ENCODE measurements at places on chromosomes 7 and 10.

DNA sequence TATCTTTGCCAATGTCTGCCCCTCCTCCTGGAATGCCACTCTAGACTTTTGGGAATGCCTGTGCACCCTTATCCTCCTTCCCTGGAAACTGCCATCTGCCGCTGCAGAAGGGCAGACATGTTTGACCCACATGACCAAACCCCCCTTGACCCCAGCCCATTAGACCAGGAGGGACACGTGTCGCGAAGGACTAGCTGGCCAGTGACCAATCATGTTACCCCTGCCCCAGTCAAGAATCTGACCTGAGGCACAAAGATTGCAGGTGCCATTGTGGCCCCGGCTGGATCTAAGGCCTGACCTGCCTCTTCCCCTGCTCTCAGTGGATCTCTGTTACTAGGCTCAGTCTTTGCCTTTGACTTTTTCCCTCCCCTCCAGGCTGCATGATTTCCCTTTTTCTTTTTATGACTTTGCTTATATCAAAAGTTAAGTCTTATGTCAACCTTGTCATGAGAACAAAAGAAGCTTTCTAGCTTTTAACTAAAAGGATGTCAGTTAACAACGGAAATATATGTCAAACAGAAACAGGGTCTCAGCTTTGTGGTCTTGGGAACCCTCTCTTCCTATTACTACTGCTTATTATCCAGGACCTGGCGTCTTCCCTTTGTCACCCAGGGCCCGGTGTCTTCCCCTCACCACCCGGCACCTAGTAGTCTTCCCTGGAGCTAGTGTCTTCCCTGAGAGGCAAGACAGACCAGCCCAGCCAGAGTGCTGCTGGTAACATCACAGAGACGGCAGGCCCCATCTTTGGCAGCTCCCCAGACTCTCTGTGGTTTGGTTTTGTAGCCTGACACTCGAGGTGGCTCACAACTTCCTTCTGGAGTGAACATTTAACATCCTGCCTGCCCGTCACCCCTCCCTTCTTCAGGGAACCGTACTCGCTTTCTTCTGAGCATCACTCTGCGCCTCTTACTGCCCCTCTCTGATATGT lies 24.4 kb upstream of the PPIF start:
- DNase-seq: no peak

DNA sequence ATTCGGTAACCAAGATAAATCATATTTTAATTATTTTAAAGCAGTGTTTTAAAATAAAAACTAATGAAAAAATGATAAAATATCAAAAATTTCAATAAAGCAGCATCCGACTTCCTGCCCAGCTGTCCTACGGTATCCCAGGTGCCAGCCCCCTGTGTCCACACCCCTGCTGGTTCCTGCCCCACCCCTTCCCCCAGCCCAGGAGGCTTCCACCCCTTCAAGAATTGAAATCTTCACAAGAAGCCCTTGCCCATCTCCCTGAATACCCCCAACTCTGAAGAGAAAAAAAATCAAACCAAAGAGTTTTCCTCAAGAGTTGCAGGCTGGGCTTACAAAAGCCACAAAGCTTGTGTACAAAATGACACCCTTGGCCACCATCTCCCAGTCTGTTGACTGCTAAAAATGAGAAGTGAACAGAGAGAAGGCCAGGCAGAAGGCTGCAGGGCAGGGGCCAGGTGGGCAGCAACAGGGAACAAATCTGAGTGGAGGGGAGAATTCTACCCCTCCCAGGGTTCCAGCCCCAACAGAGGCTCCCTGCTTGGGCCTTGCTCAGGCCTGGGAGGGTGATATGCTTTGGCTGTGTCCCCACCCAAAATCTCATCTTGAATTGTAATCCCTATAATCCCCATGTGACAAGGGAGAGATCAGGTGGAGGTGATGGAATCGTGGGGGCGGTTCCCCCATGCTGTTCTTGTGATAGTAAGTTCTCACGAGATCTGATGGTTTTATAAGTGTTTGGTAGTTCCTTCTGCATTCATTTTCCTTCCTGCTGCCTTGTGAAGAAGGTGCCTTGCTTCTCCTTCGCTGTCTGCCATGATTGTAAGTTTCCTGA lies 14.5 kb downstream of the GPRIN2 start:
- no peak for DNase-seq

GRCh38 chr10:89798092-89798491 lies 96.7 kb downstream of the KIF20B start:
- no peak for DNase-seq

GRCh38 chr10:81969136-81969535 lies 94.1 kb downstream of the NRG3 start:
- no peak for DNase-seq

DNA sequence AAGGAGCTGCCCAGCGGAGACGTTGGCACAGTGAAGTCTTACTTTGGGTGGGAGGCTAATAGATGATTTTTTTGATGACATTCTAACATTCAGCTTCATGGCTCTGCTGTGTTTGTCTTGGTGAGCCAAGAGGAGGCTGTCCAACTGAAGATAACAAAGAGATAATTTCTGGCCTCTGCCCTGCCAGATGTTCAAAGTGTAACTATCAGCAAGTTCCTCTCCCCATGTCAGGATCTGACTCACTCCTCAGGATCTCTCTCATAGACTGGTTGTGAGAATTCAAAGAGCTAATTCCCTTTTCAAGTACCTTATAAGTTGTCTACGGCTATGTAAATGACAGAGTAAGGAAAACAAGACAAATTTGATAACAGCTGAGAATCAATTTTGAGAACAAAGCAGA lies 1340.9 kb downstream of the XPNPEP1 start:
- no peak for DNase-seq

- DNase-seq: no peak
Observed at GRCh38 chr10:29022513-29022912, 266.4 kb upstream of the LYZL1 start.

DNA sequence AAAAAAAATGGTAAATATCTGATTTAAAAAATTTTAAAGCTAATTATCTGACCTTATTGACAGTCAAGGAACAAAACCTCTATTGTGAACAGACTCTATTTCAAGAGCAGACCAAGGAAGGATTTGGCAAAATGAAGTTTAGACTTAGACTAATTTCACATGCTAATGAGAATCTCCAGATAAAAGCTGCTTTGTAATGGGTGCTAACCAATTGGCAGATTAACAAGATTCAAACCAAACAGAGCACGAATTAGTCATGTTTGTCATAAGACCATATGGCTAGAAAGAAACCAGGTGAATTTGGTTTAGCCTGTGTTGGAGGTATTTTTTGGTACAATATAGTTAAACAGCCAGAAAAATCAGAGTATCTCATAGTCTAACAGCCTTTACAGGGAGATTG lies 429.1 kb upstream of the NFE2L3 start:
- DNase-seq: no peak

- DNase-seq: no peak
Observed at GRCh38 chr7:1924258-1924817, 254.3 kb downstream of the ELFN1 start.

GRCh38 chr7:151083071-151083823 lies at the start of gene TMUB1:
TSS of gene TMUB1 (minus strand) at chr7:151083493. CDS start at chr7:151082563, 930 bp downstream.
- no peak for DNase-seq

- DNase-seq: no peak
Observed at GRCh38 chr7:123939784-123940183, 14.7 kb downstream of the SPAM1 start.

DNA sequence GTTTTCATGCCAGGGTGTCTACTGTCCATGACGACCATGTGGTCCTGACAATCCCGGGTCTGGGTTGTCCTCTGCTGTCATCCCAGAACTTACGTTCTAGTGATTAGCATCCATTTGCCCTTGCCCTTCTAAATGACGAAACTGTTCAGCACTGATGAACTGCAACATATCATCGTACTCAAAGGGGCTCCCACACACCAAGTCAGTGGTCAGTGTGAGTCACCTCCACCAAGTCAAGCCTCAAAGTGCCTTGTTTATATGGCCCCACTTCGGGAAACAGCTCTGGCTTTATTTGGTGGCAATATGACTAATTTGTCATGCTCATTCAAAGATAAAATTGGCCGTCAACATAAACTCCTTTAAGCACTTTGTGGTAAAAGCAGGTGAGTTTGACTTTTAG lies 110.7 kb downstream of the FRMD4A start:
- no peak for DNase-seq

DNA sequence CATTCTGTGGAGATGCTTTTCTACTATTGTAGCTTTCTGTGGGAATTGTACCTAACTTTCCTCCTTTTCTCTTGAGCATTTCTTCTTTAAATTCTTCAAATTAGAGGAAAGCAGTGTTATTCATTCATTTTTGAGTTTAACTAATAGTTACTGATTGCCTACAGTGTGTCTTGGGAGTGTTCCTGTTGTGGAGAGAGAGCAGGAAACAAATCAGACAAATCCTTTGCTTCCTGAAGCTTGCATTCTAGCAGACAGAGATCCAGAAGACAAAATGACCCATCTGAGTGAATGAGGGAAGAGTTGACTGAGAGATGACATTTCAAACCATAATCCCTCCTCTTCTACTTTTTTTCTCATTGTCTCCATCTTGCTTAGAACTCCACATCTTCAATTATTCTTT lies 170.4 kb downstream of the SUGCT start:
- DNase-seq: no peak

DNA sequence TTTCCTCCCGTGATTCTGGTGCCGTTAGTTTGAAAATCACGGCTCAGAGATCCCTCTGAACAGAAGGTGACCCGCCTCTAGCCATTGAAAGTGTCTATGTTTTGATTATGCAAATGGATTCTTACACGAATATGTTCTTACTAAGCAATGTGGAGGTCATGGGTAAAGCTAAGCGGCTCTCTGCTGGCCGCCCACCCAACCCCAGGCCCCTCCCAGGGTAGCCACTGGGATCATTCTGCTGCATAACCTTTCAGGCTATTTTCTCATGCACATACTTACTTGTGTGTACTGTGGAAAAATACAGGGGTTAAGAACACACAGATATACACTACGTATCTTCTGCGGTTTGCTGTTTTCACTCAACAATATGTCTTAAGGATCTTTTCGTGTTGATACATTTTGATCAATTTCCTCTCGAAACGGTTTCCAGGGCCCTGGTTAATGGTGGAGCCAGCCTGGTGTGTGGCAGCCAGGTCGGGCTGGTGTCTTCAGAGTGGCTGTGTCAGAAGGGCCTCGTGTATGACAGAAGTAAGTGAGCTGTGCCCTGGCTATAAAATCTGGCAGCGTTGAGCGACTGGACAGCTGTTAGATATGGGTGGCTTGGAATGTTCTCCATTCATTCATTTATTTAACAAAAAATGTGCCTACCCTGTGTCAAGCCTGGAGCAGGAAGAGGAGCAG lies 29.9 kb downstream of the ZNF783 start:
- no peak for DNase-seq

DNA sequence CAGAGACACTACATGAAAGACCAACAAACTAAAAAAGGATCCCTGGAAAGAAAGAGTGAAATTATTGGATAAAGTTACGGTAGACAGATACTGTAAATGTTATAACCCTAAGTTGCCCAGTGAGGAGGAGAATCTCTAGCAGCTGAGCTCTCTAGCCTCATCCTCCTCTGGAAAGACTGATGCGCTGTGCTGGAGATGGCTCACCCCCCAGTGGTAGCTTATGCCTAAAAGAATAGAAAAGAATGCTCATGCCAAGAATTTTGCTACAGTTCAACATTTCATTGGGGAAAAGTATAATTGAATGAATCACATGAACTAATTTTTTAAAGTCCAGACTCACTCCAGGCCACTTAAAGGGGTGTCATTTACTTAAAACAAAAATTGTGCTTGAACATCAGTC lies 50.8 kb upstream of the RNF32 start:
- no peak for DNase-seq

DNA sequence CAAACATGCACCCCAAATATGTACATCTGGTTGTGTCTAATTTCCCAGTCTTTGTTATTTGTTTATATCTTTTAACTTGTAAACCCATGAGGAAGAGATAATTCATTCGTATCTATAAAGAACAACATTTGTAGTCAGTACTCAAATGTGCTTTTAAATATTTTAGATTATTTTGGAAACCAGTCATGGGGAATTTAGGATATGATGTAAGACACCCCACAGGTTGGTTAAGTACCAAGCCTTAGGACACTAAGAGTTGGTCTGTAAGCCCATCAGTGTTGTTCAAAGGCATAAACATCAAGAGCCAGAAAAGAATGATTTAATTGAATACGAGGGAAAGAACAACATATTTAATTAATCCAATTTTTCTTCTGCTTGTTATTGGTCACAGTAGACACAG lies 421.1 kb upstream of the SEMA3C start:
- no peak for DNase-seq

DNA sequence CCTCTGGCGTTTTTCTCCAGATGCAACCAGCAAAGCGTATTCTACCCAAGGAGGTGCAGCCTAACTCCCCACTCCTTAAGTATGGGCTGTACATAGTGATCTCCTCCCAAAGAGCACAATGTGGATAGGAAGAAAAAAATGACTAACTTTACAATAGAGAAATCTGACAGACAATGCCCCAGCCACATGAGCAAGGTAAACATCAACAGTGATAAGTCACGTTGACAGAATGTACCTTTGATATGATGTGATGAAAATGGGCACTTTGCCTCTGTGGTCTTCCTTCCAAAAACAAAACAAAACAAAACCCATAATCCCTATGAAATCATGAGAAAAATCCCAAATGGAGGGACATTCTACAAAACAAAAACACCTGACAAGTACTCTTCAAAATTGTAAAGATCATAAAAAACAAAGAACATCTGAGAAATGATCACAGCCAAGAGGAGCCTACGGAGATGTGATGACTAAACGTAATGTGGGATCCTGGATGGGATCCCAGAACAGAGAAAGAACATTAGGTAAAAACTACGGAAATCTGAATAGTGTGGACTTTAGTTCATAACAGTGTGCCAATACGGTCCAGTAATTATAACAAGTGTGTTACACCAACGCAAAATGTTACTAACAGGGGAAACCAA lies 50.6 kb downstream of the ABLIM1 start:
- DNase-seq: no peak

DNA sequence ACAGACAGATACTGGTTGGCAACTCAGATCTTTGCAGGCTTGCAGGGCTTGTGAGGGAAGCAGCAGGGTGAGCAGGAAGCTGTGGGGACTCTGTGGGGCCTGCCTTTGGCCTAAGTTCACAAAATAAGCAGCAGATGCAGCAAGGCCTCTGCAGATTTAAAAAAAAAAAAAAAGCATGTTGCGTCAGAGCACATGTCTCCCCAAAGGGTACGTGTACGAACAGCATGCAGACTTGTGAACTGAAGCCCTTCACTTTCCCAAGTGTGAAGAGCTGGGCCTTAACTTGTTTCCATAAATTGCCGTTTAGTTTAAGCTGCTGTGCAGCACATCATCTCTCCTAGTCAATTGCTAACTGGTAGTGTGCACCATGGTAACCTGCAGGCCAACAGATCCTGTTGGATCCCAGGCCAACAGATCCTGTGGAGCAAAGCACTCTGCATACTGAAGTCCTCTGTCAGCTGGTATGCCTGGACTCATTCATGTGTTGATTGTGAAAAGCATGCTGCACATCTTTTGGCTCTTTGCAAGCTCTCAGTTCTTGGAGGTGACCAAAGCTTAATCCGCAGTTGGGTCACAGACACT lies 10.8 kb upstream of the XPNPEP1 start:
- DNase-seq: no peak

GRCh38 chr10:71575934-71576801 lies 143.4 kb downstream of the C10orf105 start:
- no peak for DNase-seq

DNA sequence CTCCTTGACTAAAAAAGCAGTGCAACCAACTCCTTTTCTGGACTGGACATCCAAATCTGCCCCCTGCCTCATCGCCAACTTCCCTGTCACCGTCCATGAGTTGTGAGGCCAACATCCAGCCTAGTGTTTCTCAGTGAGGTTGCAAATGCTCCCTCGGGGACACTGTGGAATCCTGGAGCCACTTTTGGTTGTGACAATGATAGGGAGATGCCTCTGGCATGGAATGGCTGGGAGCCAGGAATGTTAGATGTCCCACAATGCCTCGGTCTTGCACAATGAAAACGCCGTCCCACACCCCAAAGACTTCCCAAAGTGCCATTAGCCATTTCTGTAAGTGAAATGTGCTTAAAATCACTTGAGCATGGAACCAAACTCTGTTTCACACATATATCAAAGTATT lies 105.2 kb downstream of the OSBPL3 start:
- DNase-seq: no peak

Measured in hindlimb muscle (tissue), 1 donor.